CD4-positive, alpha-beta T cell treated with Interleukin-4 for 1 hour (primary cell): ENCODE measurements at places on chromosomes 3 and 15.

GRCh38 chr3:127805026-127805753 lies 17.1 kb downstream of the MGLL start:
- no peak for DNase-seq

GRCh38 chr3:184506561-184506991 lies 55.0 kb upstream of the EPHB3 start:
- no peak for DNase-seq

- no peak for DNase-seq
These were observed 105.2 kb downstream of the RPLP1 start for GRCh38 chr15:69557707-69558409.

DNA sequence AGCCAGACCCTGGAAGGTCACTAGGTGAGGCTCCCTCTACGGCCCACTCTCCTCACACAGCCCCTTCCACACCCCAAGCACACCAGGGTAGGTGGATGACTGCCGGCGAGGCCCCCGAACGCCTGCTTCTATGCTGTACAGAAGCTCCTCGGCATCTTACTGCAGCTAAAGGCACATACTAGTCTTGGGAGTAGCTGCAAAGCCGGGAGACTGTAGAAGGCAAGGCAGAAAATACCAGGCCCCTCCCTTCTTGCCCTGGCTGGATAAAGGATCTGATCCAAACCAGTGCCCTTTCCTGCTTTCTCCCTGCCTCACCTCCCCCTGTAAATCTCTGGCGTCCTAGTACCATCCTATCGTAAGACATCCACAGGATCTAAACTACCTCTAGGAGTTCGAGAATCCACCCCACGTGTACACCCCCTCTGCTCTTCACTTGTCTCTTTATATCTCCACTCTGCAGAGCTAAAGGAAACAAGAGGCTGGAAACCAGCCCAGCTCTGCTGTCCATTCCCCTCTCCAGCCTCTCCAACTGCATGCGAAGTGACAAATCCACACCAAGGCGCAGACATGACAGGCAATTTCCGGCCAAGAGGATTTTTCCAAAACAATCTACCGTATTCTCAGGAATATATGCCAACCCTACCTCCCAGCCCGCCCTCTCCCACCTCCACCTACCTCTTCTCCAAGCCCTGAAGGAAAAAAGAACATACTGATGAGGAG lies 11.8 kb downstream of the TNK2 start:
- no peak for DNase-seq

- no peak for DNase-seq
These were observed 81.3 kb downstream of the SOX2 start for GRCh38 chr3:181793006-181793405.

- DNase-seq: peak; percentile 70
These were observed 70.0 kb upstream of the CGNL1 start for GRCh38 chr15:57306161-57306943.

DNA sequence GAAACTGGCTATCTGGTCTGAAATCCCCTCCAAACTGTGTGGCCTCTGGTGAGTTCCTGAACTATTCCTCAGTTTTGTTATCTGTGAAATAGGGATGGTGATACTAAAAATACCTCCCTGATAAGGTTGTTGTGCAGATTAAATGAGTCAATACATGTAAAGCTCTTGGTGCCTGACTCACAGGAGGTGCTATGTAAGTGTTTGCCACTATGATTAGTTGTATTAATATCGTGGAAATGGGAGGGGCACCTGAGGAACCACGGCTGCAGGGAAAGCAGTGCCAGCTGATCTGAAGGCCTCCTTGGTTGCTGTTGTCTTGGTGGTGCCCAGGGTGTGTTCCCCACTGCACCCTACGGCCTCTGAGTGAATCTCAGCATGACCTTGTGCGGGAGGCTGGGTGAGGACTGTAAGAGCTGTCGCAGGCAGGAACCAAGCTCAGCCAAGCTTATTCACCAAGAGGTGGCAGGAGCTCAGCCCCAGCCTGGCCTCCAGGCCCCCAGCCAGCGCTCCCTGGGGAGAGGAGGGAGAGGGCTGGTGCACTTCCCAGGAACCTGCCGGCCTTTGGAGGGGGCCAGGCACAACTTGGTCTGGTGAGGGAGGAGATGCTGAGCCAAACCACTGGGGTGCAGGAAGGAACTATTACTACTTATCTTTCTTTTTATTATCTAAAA lies 44.8 kb upstream of the CCDC174 start:
- no peak for DNase-seq

DNA sequence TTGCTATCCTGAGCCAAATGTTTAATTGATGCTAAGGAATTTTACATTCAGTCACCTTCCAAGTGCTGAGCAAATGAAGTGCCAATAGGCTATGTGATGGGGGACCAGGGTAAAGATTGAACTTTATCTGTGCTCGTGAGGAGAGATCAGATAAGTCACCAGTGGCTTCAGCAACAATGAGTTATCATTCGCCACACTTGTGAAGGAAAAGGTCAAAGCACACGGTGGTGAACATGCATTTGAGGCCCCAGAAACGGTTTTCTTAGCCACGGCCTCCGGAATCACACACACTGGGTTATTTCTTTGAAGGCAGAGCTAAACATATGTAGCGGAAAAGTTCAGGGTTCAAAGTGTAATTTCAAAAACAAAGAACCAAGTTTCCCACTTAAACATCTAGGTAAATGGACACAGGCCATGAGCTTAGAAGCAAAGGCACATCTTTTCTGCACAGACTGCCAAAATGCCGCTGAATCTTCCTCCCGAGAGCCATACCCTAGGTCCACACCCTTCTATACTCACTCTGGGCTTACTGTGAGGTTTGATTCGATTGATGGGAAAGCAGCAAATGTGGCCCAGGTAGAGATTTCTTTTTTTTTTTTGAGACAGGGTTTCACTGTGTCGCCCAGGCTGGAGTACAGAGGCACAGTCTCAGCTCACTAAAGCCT lies 268.5 kb downstream of the SHQ1 start:
- DNase-seq: no peak

DNA sequence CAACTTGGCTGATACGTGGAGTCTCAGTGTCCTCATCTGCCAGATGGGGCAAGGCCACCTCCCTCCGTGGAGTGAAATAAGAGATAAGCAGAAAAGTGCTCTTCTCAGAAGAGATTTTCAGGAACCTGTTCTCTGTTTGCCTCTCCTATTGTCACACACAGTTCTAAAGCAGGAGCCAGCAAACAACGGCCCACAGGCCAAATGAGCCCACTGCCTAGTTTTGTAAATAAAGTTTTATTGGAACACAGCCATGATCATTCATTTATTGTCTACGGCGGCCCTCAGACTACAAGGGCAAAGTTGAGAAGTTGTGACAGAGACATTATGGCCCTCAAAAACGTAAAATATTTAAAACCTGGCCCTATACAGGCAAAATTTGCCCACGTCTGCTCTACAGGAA lies 256.8 kb upstream of the IGF1R start:
- no peak for DNase-seq

DNA sequence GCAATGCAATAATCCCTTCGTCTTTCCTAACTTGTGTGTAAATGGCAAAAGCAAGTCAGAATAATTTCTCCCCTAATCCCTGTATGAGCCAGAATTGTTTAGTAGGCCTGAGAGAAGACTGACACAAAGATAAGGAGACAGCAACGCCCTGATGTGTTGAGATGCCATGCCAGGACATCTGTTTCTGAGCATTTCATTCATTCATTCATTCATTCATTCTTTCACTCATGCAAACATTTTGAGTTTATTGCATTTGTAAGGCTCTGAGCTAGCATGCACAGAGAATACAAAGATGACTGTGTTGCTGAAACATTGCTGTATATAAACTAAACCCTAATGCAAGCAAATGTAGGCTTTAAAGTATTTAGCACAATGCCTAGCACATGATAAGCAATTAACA lies 127.4 kb downstream of the TMCC1 start:
- no peak for DNase-seq
